Activated T-helper 2 cell treated with anti-CD3 and anti-CD28 coated beads, Interferon-gamma antibody, Interleukin-2, Interleukin-4, amounts not matched to agents 10 μg/mL and 5 μg/mL and 100 μg/mL, durations not matched to agents 14 hours and 24 hours and 36 hours (primary cell): ENCODE measurements at places on chromosomes 2 and 18.

GRCh38 chr2:150782613-150783012 is 295.1 kb upstream of the RND3 start:
- DNase-seq = no peak

DNA sequence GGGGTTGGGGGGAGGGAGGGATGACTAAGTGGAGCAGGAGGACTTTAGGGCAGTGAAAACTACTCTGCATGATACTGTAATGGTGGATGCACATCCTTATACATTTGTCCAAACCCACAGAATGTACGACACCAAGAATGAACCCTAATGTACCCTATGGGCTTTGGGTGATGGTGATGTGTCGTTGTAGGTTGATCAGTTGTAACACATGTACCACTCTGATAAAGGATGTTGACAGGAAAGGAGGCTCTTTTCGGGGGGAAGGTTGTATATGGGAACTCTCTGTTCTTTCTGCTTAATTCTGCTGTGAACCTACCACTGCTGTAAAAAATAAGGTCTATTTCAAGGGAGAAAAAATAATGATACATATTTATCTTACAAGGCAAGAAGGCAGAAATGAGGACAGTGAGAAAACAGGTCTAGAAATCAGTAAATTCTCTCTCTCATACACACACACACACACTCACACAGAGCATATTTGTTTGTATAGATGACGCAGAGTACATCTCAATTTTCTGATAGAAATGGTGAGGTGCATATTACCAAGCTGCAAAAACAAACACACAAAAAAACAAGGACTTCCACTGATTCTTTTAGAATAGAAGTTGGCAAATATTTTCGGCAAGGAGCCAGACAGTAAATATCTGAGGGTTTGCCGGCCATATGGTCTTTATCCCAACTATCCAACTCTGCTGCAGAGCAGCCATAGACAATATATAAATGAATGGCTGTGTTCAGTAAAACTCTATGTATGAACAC is 20.2 kb downstream of the FAM124B start:
- no peak for DNase-seq

- no peak for DNase-seq
These were observed 267.8 kb upstream of the HDAC4 start for GRCh38 chr2:239668651-239669050.

DNA sequence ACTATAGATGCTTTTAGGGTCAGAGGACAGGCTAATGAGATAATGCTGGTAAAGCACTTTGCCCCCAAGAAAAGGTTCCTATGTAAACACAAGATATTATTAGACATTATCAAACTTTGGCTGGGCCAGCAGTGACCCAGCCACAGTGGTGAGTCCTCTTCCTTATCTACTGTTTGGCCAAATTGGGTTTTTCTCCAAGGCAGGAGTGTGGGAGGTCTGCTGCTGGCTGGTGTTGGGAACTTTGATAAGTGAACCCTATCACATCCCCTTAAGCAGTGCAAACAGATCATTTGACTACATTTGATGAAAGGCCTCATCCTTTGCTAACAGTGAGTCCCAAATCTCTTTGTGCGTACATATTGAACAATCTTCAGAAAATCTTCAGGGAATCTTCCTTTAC is 16.2 kb downstream of the FZD7 start:
- no peak for DNase-seq

DNA sequence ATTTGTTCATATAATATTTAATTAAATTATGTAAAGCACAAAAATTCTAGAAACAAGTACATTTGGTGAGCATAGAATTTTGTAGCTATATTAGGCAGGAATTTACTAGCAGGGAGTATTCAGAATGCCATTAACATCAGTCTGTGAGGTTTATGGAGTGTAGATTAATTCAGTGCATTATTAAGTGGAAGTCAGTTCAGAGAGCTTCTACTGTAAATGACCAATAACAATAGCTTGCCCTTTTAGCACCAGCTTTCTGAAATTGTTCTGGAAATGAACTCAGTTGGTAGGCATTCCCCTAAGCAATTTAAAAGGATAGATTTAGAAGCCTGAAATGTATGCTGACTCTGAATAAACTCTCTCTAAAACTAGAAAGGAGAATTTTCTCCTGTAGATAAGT is 208.2 kb upstream of the CNTNAP5 start:
- DNase-seq = no peak
